ENCODE measurements at places on chromosomes 13 and 19.

DNA sequence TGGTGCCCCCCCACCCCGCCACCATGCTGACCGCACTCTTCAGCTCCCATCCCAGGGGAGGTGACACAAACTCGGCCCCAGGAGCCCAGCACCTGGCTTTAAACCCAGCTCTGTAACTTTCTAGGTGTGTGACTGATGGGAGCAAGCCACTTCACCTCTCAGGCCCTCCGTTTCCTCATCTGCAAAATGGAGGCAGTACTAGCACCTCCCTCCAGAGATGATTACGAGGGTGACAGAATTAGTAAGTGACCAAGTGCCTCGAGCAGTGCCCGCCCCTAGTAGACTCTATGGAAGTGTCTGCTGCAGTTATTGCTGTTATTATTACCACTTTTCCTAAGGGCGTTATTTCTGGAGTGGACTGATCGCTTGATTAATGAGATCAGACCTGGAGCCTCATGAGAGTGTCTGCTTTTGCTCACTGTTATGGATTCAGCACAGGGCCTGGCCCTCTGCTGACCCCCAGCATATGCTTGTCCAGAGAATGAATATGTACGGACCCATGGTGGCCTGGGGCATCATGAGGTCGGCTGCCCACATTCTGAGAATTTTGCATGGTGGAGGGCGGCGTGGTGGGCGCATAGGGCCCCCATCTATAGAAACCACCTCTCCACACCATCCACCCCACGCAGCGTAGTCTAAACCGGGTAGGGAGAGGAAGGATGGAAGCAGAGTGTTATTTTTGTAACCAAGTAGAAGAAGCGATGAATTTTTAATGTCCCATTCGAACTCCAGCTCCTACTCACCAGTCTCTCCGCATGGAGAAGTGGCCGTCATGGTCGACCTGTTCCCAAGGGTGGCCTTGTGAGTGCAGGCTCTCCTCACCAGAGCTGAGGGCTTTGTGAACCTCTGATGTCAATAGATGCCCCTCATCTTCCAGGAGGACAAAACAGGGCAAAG is 48.2 kb downstream of the CAPN12 start:
- no peak for DNase-seq

DNA sequence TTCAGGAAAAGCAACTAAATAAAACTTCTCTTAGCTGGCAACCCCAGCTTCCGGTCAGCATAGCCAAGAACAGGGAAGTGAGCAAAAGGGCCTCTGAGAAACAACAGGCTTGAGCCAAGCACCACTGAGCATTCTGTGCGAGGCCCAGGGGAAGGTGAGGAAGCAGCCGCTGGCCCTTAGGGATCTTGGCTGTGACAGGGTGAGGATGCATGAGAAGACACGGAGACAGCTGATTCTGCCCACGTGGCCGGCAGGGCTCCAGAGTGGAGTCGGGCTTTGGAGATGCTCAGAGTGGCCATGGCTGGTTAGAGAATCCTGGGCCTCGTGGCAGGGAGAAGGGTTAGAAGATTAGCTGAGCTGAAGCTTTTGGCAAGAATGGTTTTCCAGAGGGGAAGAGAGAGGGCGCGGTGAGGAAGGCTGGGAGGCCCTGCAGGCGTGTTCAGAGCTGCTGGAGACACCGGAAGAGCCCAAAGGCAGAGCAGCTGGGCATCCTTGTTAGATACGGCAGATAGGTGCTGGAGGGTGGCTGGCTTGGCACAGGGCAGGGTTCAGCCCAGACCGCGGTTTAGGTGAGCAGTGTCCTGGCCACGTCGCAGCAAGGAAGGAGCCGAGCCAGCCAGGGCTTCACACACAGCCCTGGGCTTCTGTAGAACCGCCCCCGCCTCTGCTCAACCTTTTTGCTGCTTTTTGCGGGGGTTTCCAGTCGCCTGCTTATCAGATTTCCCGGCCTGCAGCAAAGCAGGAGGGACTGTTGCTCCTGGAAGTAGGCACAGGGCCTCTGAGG is 17.3 kb downstream of the UPF1 start:
- no peak for DNase-seq

- DNase-seq: no peak
These were observed 5.7 kb downstream of the SHISA7 start for GRCh38 chr19:55437410-55437809.

- no peak for DNase-seq
These were observed 80.8 kb downstream of the KL start for GRCh38 chr13:33096886-33097605.

DNA sequence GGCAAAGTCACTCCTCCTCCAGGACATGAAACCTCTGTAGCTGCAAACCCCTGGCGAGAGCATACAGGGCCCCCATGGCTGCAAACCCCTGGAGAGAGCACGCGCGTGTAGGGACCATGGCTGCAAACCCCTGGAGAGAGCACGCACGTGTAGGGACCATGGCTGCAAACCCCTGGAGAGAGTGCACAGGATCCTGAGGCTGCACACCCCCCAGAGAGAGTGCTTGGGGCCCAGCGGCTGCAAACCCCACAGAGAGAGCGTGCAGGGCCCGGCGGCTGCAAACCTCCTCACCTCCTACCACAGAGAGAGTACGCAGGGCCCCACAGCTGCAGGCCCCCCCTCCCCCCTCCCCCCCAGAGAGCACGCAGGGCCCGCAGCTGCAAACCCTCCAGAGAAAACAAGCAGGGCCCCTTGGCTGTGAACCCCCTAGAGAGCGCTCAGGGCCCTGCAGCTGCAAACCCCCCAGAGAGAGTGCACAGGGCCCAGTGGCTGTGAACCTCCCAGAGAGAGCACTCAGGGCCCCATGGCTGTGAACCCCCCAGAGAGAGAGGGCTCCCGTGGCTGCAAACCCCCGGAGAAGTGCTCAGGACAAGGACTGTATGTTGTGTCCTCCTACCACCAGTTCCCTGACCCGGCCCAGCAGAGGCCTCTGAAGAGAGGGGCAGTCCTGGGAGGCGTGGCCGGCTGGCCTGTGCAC is 7.3 kb downstream of the ADPRHL1 start:
- no peak for DNase-seq

- no peak for DNase-seq
These were observed 84.3 kb downstream of the SIPA1L3 start for GRCh38 chr19:37991176-37991835.

- peak; percentile 48 for DNase-seq
These were observed 9.8 kb upstream of the CIRBP start for GRCh38 chr19:1259206-1259875.

DNA sequence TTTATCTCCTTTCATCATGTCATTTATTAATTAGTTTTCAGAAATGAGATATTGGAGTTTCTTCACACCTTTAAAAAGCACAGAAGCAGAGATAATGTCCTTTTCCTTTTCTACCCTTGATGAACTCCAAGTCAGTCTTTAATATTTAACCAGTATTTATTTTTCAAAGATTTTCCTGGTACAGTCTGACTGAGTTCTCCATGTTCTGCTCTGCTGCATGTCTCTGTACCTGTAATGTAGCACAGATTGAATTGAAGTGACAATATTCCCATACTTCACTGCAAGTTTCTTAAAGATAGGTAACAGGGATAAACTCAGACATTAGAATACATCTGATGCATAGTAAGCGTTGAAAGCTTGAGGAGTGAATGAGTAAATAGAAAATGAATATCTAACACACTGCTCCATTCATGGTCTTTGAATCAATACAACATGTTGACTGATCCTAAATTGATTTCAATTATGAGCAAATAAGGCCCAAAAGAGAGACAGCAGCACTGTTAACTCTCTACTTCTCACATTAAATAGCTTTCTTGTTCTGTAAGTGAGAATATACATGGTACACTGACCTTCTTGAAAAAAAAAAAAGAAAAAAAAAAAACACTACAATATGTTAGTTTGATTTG is 1323.6 kb upstream of the PRR20A start:
- DNase-seq: no peak

GRCh38 chr19:29384656-29385055 is 141.1 kb upstream of the VSTM2B start:
- no peak for DNase-seq

DNA sequence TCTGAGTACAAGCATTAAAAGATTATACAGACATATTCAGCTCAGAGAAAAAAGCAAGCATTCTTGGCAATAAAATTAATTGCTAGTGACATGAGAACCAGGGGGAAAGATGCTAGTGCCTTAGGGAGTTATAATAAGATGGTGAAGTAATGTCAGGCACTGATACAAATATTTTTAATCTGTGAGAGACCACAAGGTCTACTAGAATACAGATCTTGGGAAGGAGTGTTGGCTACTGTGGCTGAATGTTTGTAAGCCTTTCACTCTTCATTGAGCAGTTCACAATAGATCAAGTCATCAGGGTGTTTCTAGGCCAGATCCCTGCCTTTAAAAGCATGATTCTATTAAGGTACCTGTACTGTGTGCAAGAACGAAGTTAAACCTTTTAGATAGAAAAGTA is 16.4 kb downstream of the FREM2 start:
- DNase-seq: no peak

- DNase-seq: no peak
These were observed 370.4 kb downstream of the NDFIP2 start for GRCh38 chr13:79851318-79851717.

DNA sequence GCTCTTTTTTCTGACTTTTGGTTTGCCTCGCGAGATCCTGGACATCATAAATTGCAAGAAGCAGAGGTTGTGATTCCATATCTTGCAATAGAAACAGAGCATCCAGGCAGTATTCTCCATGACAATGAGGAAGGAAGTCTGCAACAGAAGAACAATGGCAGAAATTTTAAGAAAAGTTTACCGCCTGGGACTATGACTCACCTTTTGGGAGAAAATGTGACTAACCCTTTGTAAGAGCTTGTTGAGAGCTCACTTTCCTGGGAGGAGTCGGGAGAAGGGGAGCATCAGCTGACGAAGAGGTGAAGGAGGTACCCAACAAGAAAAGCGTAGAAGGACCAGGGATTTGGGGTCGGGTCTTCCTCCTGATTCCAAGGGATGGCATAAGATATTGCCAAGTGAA is 34.3 kb upstream of the TNFSF11 start:
- no peak for DNase-seq

DNA sequence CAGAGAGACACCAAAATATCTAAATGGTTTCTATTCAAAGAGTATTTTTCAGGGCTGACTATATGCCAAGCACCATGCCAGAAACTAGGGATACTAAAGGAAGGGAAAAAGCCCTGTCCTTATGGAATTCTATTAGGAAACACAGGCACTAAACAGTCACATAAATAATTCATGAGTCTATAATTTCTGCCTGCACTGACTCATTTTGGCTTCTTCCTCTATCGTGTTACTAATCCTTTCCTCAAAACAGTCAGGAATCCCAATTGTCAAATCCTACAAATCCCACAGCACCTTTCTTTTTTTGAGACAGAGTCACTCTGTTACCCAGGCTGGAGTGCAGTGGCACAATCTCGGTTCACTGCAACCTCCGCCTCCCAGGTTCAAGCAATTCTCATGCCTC is 29.2 kb downstream of the XPO4 start:
- DNase-seq: no peak

DNA sequence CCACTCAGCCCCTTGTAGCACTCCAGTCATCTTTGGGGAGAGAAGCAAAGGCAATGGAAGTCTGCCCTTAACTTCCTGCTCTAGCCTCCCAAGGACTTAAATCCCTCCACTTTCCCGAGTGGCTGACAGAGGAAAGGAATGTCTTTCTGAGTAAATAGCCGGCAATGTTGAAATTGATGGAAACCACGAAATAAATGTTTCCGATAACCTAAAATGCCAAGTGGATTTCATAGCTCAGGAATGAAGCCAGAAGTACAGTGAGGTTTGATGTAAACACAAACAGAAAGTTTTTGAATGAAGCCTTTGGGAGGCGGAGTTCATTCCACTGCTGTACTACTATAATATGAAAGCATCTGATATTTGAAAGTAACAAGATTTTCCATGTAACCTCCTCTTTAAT is 14.0 kb upstream of the TBC1D4 start:
- DNase-seq: no peak

DNA sequence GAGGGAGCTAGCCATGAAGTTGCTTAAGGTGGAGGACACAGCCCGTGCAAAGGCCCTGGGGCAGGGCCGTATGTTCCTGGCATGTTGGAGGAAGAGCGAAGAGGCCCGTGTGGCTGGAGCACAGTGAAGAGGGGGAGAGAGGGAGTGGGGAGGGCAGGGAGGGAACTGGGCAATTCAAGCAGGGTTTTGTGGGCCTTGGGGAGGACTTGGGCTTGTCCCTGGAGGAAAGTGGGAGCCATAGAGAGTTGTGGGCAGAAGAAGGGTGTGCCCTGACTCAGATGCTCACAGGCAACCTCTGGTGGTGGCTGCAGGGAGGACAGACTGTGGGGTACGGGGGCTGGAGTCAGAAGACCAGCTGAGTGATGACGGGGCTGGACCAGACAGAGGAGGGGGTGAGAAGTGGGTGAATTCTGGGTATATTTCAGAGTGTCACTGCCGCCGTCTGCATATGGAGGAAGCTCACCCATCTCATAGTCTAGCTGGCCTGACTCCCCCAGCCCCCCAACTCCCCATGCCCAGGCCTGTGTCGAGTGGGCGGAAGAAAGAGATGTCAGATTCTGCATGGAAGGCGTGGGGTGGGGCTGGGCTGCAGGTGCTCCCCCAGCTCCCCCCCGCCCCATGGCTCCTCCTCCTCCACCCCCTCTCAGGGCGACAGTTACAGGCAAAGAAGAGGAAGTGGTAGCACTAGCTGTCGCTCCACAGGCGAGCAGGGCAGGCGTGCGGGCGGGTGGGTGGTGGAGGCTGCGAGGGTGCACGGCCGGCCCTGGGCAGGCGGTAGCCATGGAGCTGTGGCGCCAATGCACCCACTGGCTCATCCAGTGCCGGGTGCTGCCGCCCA is at the start of gene VAV1:
Gene VAV1 (plus strand): TSS at position 681 of the 838 bp plus-strand sequence. CDS start 100 bp downstream, at position 781.
- DNase-seq: peak; percentile 62

DNA sequence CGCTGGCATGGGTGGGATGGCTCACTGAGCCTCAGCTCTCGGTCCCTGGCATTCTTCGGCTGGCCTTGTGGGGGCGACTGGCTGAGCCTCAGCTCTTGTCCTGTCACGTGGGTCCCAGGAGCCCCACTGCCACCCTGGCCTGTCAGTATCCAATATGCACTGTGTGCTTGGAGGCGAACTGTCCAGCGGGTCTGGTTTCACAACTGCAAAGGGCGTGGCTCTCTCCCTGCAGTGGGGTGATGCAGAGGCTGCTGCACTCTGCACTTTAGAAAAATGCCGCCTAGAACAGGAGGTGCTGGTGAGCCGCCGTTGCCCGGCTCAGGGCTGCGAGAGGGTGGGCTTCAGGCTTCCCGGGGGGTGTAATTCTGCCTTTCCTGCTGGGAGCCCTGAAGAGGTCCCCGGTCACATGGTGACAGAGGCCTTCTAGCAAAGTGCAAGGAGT is 17.0 kb upstream of the TMEM255B start:
- DNase-seq: no peak

DNA sequence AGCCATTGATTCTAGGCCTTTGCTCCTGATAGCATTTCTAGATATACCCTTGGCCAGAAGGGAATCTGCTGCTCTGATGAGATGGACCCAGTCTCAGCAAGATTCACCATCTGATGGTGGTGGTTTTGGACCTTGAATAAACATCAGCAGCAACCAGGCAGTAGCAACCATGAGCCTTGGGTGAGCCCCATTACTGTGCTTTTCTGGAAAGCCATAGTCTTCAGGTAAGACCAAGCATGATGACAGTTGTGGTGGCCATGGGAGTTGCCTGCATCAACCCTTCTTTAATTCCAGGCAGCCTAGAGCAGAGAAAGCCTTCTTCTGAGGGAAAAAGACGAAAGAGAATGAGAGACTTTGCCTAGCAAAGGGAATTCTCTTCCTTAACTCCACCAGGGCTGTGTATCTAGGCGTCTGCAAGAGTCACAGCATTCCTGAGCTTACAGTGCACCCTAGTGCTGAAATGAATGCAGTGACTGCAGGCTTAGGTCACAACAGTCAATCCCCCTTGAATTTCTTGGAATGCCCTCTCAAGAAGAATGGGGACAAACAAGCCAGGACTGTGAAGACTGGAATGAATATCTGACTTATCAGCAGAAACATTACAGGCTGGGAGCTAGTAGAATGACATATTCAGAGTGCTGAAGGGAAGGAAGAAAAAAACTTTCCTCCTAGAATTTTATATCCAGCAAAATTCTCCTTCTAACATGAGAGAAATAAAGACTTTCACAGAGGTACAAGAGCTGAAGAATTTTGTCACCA is 942.4 kb upstream of the PCDH20 start:
- no peak for DNase-seq

Measured in stimulated activated CD4-positive, alpha-beta T cell treated with anti-CD3 and anti-CD28 coated beads, TNF-alpha, amount 100 ng/mL, for 24 hours (primary cell).